ENCODE measurements at places on chromosomes 7 and 10.

GRCh38 chr7:158017111-158018097 lies 570.2 kb downstream of the PTPRN2 start:
- no peak for DNase-seq

GRCh38 chr10:89097226-89097625 lies 106.6 kb downstream of the FAS start:
- no peak for DNase-seq

GRCh38 chr10:112732277-112732921 lies 217.6 kb upstream of the TCF7L2 start:
- no peak for DNase-seq

- DNase-seq = no peak
Measured at GRCh38 chr10:16742165-16742960, 74.9 kb downstream of the RSU1 start.

DNA sequence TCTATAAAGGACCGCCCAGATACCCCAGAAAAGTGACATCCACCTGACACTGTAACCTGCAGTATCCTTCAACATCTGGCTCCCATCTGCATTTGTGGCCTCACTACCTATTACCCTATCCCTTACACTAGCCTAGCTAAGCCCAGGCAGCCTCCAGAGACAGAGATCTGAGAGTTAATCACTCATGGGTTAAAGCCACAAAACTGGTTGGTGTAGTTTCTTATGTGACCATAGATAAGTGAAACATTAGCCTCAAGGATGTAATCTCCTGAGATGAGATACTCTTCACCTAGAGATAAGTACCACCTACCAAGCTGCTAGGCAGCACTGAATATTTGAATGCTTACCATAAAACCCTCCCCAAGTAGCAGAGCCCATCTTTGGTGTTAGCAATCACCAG lies 35.4 kb downstream of the CTTNBP2 start:
- no peak for DNase-seq

GRCh38 chr7:126840869-126841268 lies 411.9 kb downstream of the GRM8 start:
- no peak for DNase-seq

DNA sequence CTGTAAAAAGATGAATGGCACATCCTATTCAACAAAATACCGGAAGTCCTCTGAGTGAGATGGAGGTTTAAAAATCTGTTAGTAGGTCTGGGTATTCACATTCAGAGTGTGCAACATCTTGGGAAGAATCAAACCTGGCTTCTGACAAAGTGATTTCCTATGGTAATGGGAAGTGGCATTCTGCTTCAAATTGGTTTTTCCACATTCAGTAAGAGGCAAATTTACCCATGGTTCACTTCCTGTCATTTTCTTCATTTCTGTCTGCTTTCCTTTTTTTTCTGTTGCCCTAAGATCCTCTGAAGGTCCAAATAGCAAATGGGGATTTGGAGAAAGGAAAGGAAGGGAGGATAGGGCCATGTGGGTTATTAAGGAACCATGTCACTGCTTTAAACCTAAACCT lies 218.3 kb downstream of the DOCK4 start:
- DNase-seq = no peak

Measured in stimulated activated CD8-positive, alpha-beta memory T cell treated with anti-CD3 and anti-CD28 coated beads, Interleukin-7, amount 100 ng/mL, for 24 hours (primary cell).